Activated T-cell treated with anti-CD3 and anti-CD28 coated beads for 1 hour (primary cell): ENCODE measurements at places on chromosomes 16 and 17.

DNA sequence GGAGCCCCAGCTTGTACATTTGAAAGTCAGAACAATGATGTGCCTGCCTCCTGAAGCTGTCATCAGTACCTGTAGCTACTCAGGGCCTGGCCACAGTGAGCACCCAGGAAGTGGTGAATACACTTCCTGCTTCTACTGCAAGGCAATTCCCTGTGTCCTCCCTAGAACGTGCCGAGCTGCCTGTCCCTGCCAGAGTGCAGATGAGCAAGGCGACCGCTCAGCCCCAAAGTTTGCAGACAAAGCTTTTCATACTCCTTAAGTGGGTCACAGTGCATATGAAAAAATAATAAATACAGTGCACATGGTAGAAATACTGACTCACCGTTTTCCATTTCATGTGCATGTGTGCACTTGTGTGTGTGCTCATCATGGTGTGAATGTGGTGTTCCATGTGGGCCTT lies 77.3 kb downstream of the MPRIP start:
- DNase-seq = peak; percentile 29

DNA sequence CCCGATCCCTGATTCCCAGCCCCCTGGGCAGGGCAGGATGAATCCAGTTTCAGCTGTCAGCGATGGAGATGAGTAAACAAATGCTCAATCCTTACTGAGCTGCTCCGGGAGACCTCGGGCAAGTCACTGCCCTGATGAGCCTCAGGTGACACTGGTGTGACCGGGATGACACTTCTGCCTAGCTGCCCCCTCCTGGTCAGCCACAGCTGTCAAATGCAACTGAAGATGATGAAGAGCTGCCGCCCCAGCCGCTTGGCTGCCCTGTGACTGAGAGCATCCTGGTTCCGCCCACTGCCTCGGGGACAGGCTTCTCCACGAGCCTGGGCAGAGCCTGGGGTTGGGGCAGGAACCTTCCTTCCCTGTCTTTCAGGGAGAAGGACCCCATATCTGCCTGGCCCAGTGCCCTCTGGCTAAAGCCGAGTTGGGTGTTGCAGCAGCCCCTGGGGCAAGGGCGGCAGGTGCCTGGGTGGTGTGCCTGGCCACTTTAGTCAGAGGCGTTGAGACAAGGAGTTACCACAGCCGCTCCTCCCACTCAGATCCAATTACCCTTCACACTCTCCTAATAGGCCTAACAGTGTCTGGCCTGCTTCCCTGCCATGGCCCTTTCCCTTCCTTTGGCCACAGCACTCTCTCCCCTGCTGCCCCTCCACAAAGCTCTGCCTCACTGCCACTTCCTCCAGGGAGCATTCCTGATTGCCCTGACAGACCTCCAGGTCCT lies 5.5 kb downstream of the CCL17 start:
- no peak for DNase-seq

DNA sequence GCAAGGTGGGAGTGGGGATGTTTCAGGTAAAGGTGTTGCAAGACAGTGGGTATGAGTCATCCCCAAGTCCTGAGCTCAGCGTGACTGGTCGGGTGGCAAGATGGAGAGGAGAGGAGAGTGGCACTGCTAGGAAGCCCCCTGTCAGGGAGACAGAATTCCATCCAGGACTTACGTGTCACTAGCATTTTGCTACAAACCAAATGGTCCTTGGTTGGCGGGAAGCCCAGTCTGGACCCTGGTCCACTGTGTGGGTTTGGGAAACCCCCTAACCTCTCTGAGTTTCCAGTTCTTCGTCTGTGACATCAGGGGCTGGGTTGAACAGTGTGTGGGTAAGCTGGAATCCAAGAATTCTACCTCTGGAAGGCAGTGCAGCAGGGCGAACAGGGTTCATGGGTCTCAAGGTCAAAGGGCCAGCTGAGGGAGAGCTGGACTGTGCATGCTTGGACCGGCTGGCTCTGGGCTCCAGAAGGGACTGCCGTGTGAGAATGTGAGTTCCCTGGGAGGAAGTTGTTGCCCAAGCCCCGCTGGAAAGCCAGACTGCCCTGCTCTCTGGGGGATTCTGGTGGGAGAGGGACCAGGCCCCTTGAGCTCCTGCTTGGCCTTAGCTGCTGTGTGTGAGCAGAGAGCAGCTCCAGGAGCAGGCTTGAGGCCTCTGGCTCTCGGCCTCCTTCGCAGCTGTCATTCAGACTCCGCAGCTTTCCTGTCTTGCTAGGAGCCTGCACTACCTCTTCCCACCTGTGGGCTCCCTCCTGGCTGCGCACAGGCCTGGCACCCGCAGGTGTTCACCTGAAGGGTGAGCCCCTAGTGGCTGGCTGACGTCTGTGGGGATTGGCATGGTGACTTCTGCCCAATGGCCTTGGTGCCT lies 84.6 kb downstream of the NT5M start:
- DNase-seq = no peak

- no peak for DNase-seq
These were observed 467.0 kb upstream of the C16orf82 start for GRCh38 chr16:26599785-26600104.

DNA sequence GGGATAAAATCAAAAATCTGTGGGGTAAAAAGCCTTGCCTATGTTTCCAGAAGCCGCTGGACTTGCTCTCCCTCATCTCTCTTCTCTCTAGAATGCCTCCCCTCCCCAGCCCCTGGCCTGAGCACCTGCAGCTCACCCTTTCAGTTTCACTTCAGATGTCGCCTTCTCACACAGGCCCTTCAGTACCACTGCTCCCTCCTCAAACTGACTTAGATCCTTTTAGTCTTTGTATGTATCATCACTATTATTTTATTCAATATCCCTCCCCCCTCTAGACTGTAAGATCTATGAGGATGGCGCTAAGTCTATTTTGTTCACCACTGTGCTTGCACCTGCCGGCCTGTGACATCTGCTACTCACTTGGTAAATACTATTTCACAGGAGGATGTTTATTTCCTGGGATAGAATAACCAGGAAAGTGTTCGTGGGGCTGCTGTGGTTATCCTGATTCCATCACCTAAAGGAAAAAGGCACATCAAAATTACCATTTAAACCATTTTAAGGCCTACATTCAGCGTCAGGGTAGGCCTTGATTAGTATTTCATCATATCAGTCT lies 122.3 kb downstream of the MRTFB start:
- peak; percentile 7 for DNase-seq

DNA sequence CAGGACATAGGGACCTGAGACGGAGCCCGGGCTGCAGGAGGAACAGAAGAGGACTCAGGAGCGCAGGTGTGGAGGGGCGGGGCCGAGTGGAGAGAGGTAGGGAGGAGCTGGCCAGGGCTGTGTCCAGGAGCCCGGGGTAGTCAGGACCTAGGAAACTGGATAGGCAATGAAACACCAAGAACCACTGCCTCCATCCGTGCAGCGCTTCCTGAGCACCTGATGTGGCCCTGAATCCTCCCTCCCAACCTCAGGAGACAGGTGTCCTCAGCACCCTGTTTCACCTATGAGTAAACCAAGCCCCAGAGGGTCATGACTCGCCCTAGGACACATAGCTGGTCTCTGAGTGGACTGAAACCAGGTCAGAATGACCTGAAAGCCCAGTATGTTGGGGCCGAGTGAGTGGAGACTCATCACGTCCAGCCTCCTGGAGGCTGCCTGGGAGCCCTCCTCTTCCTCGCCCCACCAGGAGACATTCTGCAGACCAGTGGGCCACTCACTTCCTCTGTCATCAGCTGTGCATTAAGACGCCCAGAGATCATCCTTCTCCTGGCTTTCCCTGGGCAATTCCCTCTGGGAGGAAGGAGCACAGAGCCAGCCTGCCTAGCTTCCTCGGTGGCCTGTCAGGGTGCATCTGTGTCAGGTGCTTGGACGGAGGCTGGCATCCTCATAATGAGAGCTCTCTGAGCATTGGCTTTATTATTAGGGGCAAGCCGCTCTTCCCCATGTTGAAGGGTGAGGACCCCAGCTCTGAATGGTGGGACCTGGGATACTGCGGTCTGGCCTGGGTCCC lies 72.8 kb downstream of the SCNN1B start:
- no peak for DNase-seq

DNA sequence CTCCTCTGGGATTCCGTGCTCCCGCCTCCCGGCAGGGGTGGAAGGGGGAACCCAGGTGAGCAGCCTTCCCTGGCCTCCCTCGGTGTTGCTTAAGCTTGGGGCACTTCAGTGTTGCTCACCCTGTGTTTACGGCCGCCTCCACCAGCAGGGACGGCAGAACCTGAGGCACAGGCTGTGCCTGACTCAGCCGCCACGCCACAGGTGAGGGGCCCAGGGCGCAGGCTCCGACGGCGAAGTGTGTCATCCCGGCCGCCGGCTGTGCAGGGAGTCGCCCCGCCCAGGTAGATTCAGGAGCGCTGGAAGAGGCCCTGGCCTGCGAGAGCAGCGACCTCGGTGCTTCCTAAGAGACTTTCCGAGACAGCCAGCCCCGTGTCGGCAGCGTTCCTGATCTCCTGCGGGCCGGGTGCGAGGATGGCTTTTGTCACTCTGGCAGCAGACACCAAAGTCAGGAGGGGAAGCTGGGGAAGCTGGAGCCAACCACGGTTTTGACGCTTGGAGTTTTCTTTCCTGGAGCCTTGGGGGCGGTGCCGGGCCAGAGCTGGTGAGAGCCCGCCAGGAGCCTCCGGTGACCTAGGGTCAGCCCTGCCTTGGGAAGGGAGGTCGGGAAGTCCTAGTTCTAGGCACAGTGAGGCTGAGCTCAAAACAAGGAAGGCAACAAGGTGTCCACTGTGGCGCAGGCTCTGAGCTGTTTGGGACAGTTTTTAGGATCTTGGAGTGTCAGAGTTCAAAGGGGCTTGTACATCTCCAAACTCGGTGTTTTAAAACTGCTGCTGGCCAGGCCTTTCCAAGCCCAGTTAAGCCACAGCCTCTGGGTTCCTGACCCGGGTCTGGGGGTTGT lies 2.1 kb downstream of the GSE1 start:
- DNase-seq = peak; percentile 54

DNA sequence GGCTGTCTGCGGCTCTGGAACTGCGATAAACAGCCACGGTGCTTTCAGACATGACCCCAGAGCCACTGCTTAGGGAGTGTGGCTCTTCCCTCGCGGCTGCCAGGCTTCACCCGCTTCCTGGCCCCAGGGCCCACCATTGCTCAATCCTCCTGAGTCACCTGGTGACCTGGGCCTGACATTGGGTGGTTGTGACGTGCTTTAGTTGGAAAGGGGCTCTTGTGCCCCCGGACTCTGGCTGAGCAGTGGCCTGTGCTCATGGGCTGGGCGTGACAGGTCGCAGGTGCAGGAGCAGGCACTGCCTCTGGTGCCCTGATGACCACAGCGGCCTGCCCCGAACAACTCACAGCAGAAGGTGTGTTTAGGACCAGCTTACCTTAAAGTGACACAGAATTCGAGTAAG lies 8.6 kb upstream of the NUDT16L1 start:
- DNase-seq = no peak

DNA sequence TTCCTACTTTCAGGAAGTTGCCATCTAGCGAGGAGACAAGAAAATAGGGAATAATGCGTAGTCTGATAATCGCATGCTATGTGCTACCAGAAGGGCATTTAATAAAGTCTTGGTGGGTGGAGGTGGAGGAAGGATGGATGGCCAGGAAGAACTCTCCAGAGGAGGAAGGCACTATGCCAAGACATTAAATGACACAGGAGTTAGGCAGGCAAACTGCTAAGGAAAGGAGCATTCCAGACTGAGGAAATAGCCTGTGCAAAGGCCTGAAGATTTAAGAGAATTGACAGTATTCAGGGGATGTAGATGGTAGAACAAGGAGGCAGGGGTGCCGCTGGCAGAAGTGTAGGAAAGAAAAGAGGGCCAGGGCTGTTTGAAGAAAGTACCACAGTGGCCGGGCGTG lies 19.3 kb upstream of the ARHGAP44 start:
- DNase-seq = no peak

GRCh38 chr17:57595947-57596695 lies 149.0 kb downstream of the CCDC182 start:
- DNase-seq = no peak

- DNase-seq = no peak
These were observed 168.8 kb downstream of the AATF start for GRCh38 chr17:37117373-37118142.

DNA sequence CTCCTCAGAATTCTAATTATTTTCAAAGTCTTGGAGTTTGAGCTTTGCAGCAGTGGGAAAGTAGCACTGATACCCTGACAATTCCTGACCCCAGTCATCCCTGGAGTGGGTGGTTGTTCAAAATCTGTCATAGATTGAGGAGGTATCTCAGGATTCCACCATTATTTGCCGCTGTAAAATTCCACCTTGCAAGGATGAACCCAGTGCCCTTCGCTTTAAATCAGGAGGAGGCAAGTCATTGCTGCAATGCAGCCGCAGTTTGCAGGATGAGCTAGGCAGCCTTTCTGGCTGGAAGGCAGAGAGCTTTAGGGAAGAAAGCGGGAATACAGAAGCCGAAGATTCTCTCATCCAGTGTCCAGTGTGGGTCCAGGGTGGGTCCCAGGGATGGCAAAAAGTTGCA lies 296.9 kb downstream of the RBFOX1 start:
- DNase-seq = no peak

- no peak for DNase-seq
These were observed 89.2 kb upstream of the CDC42EP4 start for GRCh38 chr17:73400915-73401545.

- DNase-seq = no peak
These were observed 24.5 kb upstream of the GPRC5C start for GRCh38 chr17:74407384-74407783.

GRCh38 chr16:84851192-84852127 lies 31.7 kb downstream of the CRISPLD2 start:
- no peak for DNase-seq

DNA sequence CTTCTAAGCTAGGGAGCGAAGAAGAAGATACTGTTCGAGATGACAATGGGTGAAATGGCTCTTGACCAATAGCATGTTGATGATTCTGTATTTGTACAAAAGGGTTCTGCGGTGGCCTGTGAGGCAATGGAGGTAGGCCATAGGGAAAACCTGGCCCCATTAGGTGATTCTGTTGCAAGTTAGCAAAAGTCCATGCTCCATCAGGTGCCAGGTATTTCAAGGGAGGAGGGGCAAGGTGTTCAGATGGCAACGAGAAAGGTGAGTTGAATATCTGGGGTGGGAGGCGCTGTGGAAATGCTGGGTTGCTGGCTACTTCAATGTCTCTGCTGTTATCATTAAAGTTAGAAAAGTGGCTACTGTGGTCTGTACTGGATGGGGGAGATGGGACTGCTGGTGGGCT lies 62.8 kb downstream of the CACNG1 start:
- no peak for DNase-seq
